DMS 273 treated with DMSO at 0.1 percent for 48 hours (cell line): ENCODE measurements at places on chromosomes 3 and 15.

- peak; percentile 46 for DNase-seq
These were observed 10.6 kb downstream of the POPDC2 start for GRCh38 chr3:119649761-119650160.

DNA sequence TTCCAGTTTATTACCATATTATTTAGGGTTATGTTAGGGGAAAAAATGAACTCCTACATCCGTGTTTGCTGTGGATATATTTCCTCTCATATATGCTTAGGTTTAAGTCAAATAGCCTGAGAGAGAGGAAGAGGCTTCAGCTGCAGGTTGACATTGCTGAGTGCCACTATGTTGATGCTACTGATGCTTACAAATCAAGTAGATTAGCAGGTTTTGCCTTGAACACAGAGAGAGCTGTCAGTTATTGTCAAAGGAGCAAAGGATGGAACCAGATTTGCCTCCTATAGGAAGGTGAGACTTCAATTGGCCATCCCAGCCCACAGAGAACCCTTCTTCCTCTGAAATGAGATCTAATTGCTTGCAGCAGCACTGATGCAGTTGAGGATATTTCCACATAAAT lies 339.2 kb downstream of the CADM2 start:
- DNase-seq: no peak

- DNase-seq: no peak
These were observed 705 bp downstream of the NIPA2 start for GRCh38 chr15:22839046-22839695.

- DNase-seq: no peak
These were observed 976.7 kb downstream of the MCTP2 start for GRCh38 chr15:95208071-95208470.

- no peak for DNase-seq
These were observed 13.5 kb upstream of the PCOLCE2 start for GRCh38 chr3:142902356-142902755.

DNA sequence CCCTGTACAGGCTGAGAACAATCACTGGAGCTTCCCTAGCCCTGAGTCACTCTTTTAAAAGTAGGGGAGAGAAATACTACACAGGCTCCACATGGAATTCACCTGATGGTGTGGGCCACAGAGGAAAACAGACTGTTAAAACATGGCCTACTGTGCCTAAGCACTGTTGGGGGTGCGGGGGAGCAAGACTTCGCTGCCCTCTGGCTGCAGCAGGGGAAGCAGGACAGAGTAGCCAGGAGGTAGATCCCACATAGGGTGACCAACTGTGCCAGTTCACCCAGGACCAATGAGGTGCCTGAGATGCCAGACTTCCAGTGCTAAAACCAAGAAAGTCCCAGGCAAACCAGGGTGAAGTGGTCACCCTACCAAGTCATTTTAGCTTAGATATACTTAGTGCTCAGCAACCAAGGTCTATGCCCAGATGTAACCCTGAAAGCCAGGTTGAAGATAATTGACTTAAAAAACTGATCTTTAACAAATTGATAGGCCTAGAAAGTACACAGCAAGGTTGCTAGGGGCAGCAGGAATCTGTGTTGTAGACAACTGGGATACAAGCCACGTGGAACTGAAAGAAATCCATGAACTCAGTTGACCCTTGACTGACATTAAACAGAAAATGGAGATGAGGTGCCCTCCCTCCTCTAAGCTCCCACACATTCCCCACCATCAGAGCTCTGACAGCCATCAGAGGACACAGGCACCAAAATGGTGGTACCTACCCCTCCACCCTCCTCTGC lies 344.2 kb upstream of the PPP2R3A start:
- no peak for DNase-seq

DNA sequence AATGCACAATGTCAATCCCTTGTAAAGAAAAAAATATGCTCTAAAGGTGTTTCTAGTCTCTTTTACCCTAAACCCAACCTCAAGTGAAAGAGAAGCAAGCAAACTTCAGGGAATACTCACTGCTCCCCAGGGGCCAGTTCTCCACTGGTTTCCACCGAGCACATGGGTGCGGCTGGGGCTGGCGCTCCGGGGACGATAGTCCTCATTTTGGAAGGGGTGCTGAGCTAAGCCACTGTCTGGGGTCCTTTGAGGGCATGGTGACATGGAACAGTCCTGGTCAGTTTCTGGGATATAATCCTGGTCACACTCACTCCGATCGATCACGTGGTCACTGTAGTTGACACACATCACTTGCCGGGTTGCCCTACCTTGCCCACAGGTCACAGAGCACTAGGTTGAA lies 86.0 kb downstream of the ADAMTS9 start:
- no peak for DNase-seq

DNA sequence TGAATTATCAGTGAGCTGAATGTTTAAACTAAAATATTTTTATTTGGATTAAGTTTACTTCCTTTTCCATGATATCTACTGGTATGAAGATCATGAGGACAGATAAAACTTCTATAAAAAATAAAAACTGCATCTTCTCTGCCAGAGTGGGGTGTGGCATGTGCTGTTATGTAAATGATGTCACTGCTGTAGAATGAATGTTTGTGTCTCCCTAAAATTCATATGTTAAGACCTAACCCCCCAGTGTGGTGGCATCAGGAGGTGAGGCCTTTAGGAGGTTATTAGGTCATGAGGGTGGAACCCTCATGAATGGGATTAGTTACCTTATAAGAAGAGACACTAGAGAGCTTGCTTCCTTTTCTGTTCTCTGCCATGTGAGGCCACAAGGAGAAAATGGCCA lies 178.7 kb upstream of the DPH6 start:
- DNase-seq: no peak

GRCh38 chr15:77517579-77517978 lies 96.9 kb downstream of the HMG20A start:
- no peak for DNase-seq

DNA sequence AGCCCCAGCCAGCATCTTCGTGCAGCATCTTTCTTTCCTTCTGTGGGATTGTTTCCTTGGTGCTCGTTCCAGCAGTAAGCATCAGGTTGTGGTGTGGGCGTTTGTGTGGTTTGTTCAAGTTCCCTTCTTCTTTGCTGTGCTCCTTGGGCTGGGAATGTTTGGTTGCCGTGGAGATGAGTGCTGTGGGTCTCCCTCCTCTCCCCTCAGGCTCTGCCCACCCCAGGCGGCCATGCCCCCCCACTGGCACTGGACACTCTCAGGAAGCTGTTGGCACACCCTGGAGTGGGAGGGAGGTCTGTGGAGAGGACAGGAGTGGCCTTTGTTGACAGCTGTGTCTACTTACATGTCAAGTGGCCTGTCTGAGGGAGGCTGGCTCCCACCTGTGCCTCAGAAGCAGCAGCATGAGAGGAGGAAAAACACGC lies 46.5 kb upstream of the SACM1L start:
- DNase-seq: no peak

DNA sequence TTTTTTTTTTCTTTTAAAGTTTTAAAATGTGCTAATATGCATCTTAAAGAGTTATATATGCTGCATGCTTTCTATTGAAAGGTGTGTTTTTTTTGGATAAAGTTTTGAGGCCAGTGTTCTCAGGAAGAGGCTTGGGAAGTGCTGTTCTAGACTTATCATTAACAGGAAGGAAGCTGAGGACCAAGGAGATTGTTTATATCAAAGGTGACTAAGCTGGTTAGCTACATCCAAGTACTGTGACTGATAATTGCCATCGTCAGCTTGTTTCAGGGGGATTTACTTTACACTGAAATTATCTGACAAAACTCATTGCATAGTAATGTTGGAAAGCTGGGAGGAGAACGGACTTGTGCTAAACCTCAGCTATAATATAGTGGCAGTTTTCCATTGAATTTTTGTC lies 36.3 kb upstream of the UTS2B start:
- no peak for DNase-seq

DNA sequence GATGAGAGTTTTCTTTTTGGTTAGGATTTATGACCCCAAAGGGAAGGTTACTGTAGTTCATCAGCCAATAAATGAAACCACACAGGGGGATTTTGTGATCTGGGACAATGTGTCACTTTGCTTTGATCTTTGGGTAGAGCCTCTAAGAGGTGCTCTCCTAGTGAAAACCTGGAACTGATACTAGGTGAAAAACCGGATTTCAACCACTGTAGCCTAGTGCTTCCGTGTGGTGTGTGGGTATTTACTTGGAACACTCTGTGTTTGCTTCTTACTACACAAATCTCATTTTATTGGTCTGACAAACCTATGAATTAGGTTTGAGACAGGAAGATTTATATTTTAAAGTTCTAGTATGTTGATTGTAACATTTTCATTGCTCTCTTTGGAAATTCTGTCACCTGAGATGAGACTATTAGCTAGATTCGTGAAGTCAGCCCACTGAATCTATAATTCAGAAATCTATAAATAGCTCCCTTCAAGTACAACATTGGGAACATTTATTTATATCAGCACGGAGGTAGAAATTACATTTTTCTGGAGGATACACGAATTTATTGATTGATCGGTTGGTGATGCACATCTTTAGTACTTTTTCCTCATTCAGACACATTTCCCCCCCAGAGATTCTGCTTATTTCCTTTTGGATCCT lies 119.8 kb downstream of the AKAP13 start:
- no peak for DNase-seq

GRCh38 chr3:33103480-33103879 lies 6.5 kb upstream of the GLB1 start:
- DNase-seq: no peak
